Stimulated activated CD8-positive, alpha-beta memory T cell treated with anti-CD3 and anti-CD28 coated beads, Interleukin-15, amount 100 ng/mL, for 4 hours (primary cell): ENCODE measurements at places on chromosomes 4 and X.

- no peak for DNase-seq
Observed at GRCh38 chr4:140116442-140117104, 37.4 kb downstream of the MAML3 start.

DNA sequence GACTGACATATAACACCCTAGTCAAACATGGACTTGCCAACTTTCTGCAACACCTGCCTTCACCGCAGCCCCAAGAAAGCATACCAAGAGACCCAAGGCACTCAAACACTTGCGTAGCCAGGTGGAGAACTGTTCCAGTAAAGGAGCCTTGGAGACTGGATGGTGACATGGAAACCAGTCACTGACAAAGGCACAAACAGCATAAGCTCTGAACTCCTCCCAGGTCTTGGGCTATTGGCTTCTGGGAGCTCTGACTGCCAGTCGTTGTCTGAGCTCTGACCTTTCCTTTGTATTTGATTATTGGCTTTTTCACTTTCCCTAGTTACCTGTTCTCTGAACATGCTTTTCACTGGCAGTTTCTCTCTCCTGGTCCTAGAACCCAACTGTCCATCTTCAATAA is 38.3 kb downstream of the ARAP2 start:
- no peak for DNase-seq

- no peak for DNase-seq
Observed at GRCh38 chr4:94588896-94589693, 137.4 kb downstream of the PDLIM5 start.

GRCh38 chrX:23389196-23389792 is 54.6 kb downstream of the PTCHD1 start:
- no peak for DNase-seq

DNA sequence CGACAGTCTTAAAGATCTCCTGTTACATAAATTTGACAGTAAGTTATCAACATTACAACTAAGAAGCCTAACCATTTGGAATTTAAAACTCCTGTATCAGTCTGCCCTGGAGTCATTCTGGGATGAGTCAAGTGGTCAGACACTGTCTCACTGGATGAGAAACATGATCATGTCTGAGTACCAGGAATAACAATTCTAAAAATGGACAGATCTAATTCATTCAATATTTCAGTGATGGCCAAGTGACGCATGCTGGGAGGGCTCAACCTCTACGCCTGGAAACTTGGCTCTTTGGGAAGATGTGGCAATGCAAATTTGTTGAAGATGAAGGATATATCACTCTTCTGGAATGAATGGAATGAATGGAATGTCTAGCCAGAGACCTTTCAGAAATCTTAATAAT is 1427.2 kb downstream of the STIM2 start:
- DNase-seq: no peak

DNA sequence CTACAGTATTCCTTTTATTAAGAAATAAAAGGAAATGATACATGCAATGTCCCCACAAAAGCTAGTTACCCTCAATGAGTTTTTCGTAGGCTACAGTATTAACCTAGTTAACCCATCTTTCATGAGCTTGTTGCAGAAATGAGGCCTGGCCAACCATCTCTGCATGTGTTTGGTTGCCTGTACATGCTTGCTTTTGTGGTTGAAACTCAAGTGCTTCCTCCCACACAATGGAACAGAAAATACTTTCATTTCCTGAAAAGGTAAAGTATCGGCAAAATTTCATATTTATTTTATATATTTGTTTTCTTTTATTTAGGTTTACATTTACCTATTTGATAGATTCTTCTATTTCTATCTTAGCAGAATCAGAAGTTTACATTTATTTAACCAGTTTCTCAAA is 214.6 kb upstream of the FAM241A start:
- DNase-seq: no peak

GRCh38 chrX:107654872-107655761 is 26.8 kb downstream of the PRPS1 start:
- no peak for DNase-seq

- no peak for DNase-seq
Observed at GRCh38 chr4:53511014-53511413, 80.3 kb downstream of the LNX1 start.

GRCh38 chr4:87901422-87901992 is 68.7 kb downstream of the MEPE start:
- no peak for DNase-seq

- DNase-seq: no peak
Observed at GRCh38 chrX:24055043-24055356, 244 bp downstream of the EIF2S3 start.

DNA sequence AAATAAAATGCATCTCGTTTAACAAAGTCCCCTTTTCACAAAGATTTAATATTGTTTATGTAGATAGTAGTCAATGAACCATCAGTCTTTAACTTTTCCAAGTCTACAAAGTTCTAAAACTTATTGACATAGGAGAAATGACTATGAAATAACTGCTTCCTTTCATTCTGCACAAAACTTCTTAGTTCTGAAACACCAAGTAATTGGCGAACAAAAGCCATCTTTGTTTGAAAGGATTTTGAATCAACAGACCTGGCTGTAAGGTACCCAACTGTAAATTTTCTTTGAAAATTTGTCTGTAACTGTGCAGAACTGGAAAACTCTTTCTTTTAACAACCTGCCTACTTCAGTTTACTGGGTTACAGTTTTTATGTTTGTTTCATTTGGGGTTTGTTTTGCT is 25.9 kb downstream of the LEF1 start:
- no peak for DNase-seq

GRCh38 chrX:8845469-8845868 is 44.3 kb upstream of the FAM9A start:
- no peak for DNase-seq

- no peak for DNase-seq
Observed at GRCh38 chr4:36439556-36439955, 158.1 kb downstream of the DTHD1 start.

GRCh38 chr4:104811727-104812126 is 317.0 kb upstream of the CXXC4 start:
- DNase-seq: no peak

- no peak for DNase-seq
Observed at GRCh38 chrX:19178402-19178801, 56.1 kb upstream of the ADGRG2 start.

DNA sequence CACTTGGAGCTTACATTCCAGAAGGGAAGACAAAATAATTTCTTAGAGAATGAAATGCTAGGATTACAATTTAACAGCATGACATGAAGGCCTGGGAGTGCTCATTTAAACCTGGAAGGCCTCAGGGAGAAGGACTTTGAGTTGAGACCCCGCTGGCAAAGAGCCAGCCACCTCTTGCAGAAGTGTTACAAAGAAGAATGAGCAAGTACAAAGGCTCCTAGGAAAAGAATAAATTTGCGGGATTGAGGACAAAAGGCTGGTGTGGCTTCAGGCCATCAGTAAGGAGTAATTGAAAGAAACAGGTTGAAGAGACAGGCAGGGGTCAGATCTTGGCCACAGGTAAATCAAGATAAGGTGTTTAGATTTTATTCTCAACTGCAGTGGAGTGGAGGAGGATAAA is 3.1 kb upstream of the ELOVL6 start:
- no peak for DNase-seq

- DNase-seq: no peak
Observed at GRCh38 chr4:58119298-58119697, 1009.1 kb upstream of the IGFBP7 start.

GRCh38 chr4:61149278-61149677 is 50.8 kb upstream of the ADGRL3 start:
- no peak for DNase-seq

GRCh38 chr4:38662522-38663089 is 1.4 kb upstream of the KLF3 start:
- DNase-seq: no peak

GRCh38 chr4:40909363-40909876 is 159.7 kb downstream of the NSUN7 start:
- no peak for DNase-seq

- DNase-seq: no peak
Observed at GRCh38 chrX:47222751-47223350, 4.4 kb downstream of the CDK16 start.

DNA sequence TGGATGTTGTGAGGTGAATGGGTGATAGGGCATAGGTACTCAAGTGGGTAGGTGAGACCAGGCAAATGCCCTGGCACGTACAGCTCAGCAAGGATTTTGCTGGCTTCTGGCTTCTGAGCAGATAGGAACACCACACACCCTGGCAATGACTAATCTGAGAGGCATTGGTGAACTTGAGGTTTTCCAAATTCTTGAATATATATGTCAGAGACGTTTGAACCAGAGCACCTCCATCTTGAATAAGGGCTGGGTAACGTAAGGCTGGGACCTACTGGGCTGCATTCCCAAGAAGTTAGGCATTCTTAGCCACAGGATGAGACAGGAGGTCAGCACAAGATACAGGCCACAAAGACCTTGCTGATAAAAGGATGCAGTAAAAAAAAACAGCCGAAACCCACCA is 204.5 kb downstream of the NLGN4X start:
- no peak for DNase-seq

DNA sequence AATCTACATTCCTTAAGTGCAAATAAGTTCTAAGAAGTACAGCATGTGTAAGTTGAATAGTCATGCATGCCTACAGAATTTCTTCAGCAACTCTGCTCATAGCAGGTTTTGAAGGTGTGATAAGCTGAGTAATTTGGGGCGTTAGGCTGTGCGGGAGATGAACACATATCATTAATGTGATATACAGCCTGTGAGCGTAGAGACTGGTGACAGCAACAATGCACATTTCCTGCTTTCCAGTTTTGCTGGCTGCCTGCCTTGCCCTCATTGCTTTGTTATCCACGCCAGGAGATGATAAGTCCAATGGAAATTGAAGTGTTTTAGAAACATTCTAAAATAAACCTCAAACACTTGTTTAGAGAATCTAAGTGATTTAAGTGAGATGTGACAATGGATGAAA is 1709.4 kb downstream of the ARAP2 start:
- DNase-seq: no peak

GRCh38 chr4:72119946-72120345 is 88.1 kb downstream of the NPFFR2 start:
- DNase-seq: no peak

- no peak for DNase-seq
Observed at GRCh38 chr4:87086143-87086805, 134.1 kb downstream of the KLHL8 start.

GRCh38 chr4:40850496-40850895 is 100.7 kb downstream of the NSUN7 start:
- no peak for DNase-seq

DNA sequence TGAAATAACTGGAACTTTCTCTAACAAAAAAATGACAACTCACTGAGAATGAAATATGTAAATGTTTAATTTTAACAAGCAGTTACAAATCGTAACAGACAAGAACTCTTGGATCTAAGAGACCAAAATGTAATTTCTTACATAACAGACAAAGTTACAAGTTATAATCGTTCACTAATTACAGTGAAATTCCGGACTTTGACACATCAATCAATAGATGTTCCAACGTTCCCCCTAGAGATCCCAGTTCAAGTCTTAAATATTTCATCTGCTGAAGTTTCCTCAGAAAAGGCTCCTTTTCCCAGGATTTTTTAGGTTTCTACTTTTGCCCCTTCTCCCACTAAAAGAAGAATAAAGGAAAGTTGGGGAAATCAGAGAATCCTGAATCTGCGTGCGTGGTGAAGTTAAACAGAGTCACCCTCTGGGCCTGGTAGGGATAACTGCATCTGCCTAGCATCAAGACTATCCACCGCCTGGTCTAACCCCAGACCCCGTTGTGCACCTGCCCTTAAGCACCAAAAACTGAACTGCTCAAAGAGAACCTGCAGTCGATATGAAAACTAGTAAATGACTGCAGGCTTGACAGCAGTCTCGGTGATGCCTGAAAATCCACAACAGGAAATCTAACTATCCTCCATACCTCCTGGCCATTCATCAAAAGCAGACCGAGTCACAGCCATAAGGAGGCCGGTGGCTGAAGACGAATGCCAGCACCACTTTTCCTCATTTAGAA is 2.3 kb downstream of the IRF2 start:
- no peak for DNase-seq

- no peak for DNase-seq
Observed at GRCh38 chr4:25560605-25561004, 95.0 kb upstream of the SLC34A2 start.

GRCh38 chr4:99825272-99825671 is 8.6 kb downstream of the DAPP1 start:
- no peak for DNase-seq

DNA sequence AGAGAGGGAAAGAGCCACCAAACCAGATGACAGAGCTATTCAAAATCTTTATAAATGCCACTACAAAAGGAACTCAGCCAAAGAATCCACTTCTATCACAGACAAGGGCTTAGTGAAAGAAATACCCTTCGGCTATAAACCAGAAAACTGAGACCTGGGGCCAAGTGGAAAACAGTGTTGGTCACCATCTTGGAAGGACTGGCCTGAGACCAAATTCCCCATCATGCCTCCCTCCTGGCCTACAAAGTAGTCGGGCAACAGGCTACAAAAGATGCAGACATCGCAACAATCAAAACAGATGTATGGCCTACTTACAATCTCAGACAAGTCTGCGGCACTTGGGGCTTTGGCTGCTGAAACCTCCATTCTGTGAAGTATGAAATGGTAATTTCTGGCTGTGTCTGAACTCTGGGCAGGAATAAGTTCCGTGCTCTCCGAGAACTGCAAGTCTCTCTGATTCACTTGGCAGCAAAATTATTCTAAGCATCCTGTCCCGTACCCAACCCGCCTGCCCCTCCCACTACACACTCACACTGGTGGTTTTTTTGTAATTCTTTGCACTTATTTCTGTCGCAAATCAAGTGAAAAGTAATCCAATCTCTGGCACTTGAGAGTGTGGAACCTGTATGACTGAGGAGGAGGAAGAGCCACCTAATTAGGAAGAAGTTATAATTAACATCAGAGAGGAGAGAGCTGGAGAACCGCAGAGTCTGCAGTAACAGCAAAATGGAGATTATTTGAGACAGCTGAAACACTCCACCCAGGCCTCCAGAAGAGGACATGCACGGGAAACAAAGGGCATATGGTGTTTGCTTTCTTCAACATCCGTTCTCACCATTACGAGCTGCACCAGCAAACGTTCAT is 87.8 kb downstream of the SH3KBP1 start:
- no peak for DNase-seq

GRCh38 chr4:82230306-82230705 is 143.5 kb downstream of the HNRNPD start:
- DNase-seq: no peak

GRCh38 chr4:112147697-112148096 is 2.4 kb downstream of the FAM241A start:
- no peak for DNase-seq

DNA sequence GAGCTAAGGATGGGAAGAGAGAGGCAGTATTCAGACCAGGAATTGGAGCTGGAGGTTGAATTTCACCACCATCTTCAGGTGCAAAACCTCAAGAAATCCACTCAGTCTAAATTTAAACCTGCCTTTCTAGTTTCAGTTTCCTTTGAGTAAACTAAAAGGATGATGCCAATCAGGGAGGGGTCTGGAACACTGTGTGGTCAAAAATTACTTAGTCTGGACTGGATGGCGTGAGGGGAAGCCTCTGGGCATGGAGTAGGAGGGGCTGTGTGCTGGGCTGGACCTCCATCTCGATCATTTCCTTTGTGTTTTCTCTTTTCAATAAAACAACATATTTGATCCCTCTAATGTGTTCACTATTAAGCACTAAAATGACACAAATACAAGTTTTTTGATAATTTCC is 120.1 kb downstream of the GC start:
- no peak for DNase-seq

GRCh38 chr4:158821228-158821971 is 52.6 kb downstream of the FNIP2 start:
- no peak for DNase-seq

- no peak for DNase-seq
Observed at GRCh38 chr4:56375458-56375857, 11.8 kb downstream of the AASDH start.
